ENCODE measurements at places on chromosomes 7 and 10. TPM values are rescaled to one million over a fixed set of nuclear protein-coding genes. Genes with fewer than 3 reads are reported as not detected.

The TMEM229A gene
- not detected for total RNA-seq

The DNMBP gene
- total RNA-seq = 15.5 TPM

The FAM237B gene
- total RNA-seq = not detected

The ANKRD22 gene
- 0.28 TPM for total RNA-seq

The BMS1 gene
- total RNA-seq = 11.9 TPM

The TMEM140 gene
- 8.8 TPM for total RNA-seq

The FOXI2 gene
- total RNA-seq = 0.14 TPM

The OPN1SW gene
- not detected for total RNA-seq

The MBL2 gene
- total RNA-seq = not detected

The SCIN gene
- 0.29 TPM for total RNA-seq

The DIP2C gene
- 45.6 TPM for total RNA-seq

Data from posterior vena cava (tissue), 2 donors.